Right atrium auricular region (tissue), 2 donors: ENCODE measurements at places on chromosomes 2 and 18. TPM values are rescaled to one million over a fixed set of nuclear protein-coding genes. Genes with fewer than 3 reads are reported as not detected.

Gene C2orf15
- total RNA-seq = not detected

Gene PDE11A
- 1.2 TPM for total RNA-seq

Gene AMER3
- not detected for total RNA-seq

Gene FOXI3
- total RNA-seq = not detected

Gene ATP6V1B1
- not detected for total RNA-seq

GRCh38 chr2:196294516-196294909, 123.1 kb upstream of the STK17B start:
- no peak for DNase-seq

GRCh38 chr18:28884304-28884703, 707.4 kb upstream of the CDH2 start:
- no peak for DNase-seq

- no peak for DNase-seq
Measured at GRCh38 chr2:42648796-42649195, 80.4 kb downstream of the MTA3 start.

- DNase-seq = no peak
Measured at GRCh38 chr2:80926168-80926567, 621.6 kb upstream of the LRRTM1 start.

GRCh38 chr2:113232740-113233139, 46.0 kb downstream of the PAX8 start:
- DNase-seq = no peak

DNA sequence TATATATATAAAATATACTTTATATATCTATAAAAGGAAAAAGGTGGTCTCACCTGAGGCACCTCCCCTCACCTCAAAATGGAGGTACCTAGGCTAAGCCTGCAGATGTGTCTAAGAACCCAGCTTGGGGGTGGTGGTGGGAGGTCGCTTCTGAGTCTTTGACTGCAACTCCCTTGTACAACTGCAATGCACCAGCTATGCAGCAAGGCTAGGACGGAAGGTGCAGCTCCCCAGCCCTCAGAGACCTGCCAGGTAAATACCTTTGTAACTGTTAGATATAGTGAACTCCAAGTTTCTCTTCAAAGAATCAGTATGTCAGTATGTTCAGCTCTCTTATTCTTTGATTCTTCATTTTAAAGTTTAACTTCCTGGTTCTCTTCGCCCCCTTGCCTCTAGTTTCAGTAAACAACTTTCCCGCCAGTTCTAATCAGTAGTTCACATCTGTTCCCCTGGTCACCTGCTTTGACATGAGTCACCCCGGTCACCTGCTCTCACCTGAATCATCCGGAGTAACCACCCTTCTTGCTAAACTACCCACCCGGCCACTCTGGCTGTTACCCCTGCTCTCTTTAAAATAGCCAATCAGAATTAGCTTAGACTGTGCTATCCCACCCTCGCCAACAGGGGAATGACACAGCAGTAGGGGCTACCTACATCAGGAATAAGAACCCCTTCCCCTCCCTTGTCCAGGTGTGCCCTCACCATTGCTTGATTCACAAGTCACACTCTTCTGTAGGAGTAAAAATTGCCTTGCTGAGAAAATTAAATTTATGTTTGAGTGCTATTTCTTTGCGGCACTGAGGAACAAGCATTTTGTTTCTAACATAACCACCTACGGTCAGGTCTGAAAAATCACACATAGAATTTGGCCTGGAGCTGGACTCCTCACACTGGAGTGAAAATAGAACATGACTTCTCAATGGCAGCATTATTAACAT, 24.7 kb upstream of the IMPA2 start:
- no peak for DNase-seq

GRCh38 chr2:160293391-160294091, 93.5 kb upstream of the ITGB6 start:
- DNase-seq = no peak

DNA sequence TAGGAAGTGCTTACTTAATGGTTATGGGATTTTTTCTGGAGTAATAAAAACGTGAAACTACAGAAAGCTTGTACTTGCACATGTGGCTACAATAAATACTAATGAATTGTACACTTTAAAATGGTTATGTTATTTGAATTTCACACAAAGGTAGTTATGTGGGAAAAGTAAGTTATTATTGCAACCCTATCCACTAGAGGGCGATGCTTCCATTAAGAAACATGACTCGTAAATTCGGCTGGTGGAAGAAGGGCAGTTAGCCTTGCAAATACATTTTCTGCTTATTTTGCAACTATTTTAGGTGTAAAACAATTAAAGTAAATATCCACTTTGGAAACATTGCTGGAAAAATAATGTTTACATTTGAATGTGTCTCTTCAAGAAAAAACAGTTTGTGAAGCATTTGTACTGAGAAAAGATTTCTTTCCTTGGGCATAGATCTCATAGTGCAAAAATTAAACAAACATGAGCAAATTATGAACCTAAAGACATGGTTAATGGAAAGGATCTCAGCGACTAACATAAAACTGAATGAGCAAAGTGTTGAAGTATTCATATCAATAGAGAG, 68.1 kb upstream of the CSRNP3 start:
- DNase-seq = no peak

- DNase-seq = no peak
Measured at GRCh38 chr2:35415282-35415681, 940.3 kb upstream of the CRIM1 start.

GRCh38 chr2:225487878-225488416, 88.4 kb downstream of the NYAP2 start:
- no peak for DNase-seq

DNA sequence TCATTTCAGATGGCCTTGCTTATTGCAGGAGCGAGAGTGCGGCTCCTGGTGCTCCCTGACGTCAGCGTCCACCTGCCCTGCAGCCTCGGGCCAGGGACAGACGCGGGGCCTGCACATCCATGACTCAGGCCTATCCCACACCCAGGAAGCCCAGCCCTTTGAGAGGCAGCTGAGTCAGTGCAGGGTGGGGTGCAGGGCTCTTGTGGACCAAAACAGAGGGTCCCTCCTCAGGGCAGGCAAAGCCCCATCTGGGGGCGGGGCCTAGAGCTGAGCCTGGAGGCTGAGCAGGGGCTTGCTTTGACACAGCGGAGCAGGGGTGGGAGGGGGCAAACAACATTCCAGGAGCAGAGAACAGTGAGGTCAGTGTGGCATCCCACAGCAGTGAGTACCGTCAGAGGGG, 7.7 kb upstream of the ARHGEF4 start:
- DNase-seq = no peak
